ENCODE measurements at places on chromosomes 6 and 20. TPM values are rescaled to one million over a fixed set of nuclear protein-coding genes. Genes with fewer than 3 reads are reported as not detected.
A peak's percentile ranks its signal among the peaks of the same experiment; 100 is the strongest.

GRCh38 chr6:43927532-43928210 is 157.7 kb downstream of the VEGFA start:
- no peak overlapping the region for H3K4me3 ChIP-seq
- H3K4me1 ChIP-seq, result peaks cover 30% of the 10 kb centered on the region
- DNase-seq, result peak; percentile 72
- H3K27me3 ChIP-seq, result no peaks in the 10 kb centered on the region

FRK gene
- total RNA-seq, result 21.0 TPM

DNA sequence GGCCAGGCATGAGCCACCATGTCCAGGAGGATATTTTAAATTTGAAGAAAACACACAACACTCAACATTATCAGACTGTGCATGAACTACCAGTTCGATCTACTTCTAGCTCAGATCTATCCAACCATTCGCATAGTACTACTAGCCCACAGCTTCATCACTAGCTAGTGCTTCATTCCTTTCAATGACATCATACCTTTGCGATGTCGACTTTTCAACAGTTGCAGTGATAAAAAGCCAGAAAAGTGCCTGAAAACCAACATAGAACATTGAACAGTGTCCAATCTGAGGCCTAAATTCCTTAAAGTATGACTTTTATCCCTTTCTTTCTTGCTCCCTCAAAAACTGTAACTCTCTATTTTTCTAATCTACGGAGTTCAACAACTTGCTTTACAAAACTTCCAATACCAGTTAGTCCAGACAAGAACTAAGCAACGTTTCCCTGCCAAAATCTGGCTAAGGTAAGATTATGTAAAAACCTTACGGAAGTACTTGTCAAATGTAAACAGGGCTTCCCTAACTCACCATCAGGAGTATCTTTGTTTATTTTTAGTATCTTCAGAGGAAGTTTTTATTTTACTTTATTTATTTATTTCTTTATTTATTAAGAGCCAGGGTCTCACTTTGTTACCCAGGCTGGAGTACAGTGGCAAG is 434.0 kb upstream of the JARID2 start:
- no peaks in the 10 kb centered on the region for H3K4me1 ChIP-seq
- no peak overlapping the region for H3K4me3 ChIP-seq
- no peak overlapping the region for H3K27ac ChIP-seq
- DNase-seq, result no peak

GRCh38 chr6:28429781-28430180 is 13.5 kb downstream of the ZSCAN23 start:
- no peaks in the 10 kb centered on the region for H3K27me3 ChIP-seq
- H3K4me3 ChIP-seq, result no peak overlapping the region
- H3K27ac ChIP-seq, result no peak overlapping the region

DNA sequence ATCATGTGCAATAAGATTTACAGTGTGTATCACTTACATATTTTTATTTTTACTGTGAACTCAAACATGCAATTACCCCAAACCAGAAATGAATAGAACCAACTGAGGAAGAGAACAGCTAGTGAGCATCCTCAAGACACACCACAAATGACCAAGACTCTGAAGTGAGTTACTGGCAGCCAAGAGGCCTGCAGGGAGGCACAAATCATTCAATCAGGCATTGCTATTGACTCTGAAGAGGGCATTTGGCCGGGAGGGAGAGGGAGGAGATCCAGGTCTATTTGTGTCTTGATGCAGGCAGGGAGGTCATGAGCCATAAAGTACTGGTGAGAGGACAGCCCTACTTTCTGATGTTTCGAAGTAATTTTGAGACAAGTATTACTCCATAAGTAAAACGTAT is 257.7 kb downstream of the BCKDHB start:
- no peaks in the 10 kb centered on the region for H3K27me3 ChIP-seq
- DNase-seq, result no peak
- no peak overlapping the region for H3K27ac ChIP-seq
- no peak overlapping the region for H3K4me3 ChIP-seq
- no peaks in the 10 kb centered on the region for H3K36me3 ChIP-seq

IRAK1BP1 gene
- total RNA-seq, result 10.6 TPM

DNA sequence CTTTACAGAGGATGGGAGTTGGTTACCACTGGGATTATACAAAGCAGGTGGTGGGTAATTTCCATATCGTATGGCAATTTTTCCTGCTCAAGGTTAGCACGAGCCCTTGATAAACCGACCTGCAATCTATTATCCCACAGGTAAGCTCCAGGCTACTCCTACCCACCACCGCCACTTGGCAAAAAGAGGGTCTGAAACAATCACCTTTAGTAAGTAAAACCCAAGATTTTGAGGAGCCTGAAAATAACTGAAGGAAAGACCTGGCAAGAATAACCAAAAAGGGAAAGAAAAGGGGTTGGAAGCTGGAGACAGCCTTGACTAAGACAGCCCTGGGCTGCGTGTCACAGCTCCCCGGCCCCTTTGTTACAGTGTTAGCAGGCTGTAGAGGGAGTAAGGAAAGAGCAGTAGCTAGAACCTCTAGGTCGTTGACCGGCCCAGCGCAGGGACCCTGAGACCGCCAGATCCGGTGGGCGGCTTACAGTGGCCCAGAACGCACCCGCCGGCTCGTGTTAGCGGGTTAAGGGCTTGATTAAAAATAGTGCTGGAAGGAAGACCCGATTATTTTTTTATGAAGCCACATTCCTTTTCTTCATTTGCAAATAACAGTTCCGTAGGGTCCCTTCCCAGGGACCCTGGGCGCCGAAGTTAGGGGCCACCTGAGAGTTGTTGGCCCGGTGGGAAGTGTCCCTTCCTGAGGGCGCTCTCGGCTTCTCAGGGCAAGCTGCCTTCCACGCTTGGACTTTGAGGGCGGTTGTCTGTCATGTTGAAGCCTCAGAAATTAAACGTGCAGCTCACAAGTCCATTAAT is 30.5 kb downstream of the TFAP2B start:
- no peak for DNase-seq
- peaks cover 79% of the 10 kb centered on the region for H3K27me3 ChIP-seq
- no peaks in the 10 kb centered on the region for H3K36me3 ChIP-seq
- no peak overlapping the region for H3K4me3 ChIP-seq
- peaks cover 8% of the 10 kb centered on the region for H3K4me1 ChIP-seq

DNA sequence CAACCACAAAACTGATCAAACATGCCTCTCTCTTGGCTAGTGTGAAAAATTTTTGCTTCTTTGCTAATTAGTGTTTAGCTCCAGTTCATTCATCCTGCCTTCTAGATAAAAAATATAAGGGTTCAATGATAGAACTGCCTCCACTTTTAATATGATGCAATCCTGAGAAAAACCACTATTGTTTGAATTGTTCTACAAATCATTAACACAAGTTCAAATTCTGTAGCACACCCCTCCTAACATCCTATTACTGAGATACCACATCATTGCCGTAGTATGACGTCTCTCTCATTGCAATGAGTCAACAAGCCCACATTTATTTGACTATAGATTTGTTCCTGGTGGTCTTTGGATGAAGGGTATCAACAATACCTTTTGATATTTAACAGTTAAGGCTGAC is 365.8 kb upstream of the OPRM1 start:
- H3K36me3 ChIP-seq, result no peaks in the 10 kb centered on the region
- no peak for DNase-seq
- no peaks in the 10 kb centered on the region for H3K4me1 ChIP-seq
- H3K27ac ChIP-seq, result no peak overlapping the region
- H3K27me3 ChIP-seq, result no peaks in the 10 kb centered on the region

DNA sequence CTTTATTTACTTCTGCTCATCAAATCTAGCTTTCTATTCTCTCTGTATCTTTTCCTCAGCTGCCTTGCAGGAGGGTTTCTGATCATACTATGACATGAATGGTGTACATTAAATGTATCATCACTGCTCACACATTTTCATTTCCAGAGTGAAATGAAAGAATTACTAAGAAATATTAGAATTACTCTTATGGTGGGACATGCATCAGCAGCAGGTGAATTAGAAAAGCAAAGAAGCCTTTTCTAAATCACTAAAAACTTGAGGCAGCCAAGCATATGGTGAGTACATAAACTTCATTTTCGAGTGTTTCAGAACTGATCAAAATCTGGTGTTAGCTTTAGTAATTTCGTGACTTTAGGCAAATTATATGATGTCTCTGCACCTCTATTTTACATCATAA is 23.6 kb downstream of the IL17A start:
- no peaks in the 10 kb centered on the region for H3K27me3 ChIP-seq
- no peaks in the 10 kb centered on the region for H3K4me1 ChIP-seq
- no peak overlapping the region for H3K4me3 ChIP-seq
- no peaks in the 10 kb centered on the region for H3K36me3 ChIP-seq
- H3K27ac ChIP-seq, result no peak overlapping the region
- no peak for DNase-seq

CBLN4 gene
- total RNA-seq, result not detected

- H3K27ac ChIP-seq, result no peak overlapping the region
- H3K4me3 ChIP-seq, result no peak overlapping the region
- DNase-seq, result no peak
- no peaks in the 10 kb centered on the region for H3K27me3 ChIP-seq
Observed at GRCh38 chr6:21367649-21368154, 225.8 kb upstream of the SOX4 start.

DNA sequence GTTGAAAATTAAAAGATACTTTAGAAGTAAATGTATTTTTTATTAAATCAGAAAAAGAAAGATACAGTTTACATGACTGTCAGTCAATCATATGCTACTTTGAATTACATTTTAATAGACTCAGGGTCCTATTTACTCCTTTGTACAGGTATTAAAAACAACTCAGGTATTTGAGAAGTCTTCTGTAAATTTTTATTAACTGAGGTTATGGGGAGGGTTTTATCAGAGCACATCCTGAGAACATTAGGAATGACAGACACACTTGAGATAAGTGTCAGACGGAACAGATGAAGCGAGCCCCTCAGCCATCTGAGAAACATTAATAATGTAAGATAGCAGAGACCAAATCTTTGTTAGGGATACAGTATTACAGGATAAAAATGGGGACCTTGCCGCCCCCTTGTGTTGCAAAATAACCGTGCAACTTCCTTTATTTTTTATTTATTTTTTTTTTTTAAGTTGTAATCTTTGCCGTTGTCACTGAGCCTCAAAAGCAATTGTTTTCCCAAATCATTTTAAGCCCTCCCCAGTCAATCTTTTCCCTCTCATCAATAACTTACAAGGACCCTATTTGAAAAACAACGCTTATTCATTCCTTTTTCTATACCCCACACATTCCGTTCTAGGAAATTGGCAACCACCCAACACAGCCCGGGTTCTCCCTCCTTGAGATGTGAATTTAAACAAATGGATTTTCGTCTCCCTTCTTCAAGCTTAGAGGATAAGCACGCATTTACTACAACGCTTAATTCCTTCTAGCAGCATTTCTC is 126.7 kb downstream of the BCAS1 start:
- H3K4me1 ChIP-seq, result peaks cover 36% of the 10 kb centered on the region
- no peaks in the 10 kb centered on the region for H3K27me3 ChIP-seq
- H3K36me3 ChIP-seq, result peaks cover 3% of the 10 kb centered on the region
- DNase-seq, result no peak

DNA sequence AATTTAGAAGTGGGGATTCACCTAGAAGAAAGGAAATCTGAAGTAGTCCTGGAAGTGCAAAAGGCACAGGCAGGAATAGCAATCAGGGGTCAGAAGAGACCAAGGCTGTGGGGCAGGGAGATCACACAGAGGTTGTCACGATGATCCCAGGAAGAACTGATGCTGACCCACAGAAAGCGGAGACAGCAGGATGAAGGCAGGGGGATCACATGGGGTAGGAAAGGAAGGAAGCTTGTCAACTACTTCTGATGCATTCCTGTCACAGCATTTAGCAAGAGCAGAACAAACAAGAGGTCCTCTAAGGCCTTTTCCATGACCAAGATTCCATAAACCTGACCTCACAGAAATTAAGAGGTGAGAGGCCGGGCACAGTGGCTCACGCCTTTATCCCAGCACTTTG is 79.1 kb downstream of the SLC23A2 start:
- no peaks in the 10 kb centered on the region for H3K27me3 ChIP-seq
- H3K4me1 ChIP-seq, result peaks cover 34% of the 10 kb centered on the region
- no peaks in the 10 kb centered on the region for H3K36me3 ChIP-seq
- no peak overlapping the region for H3K4me3 ChIP-seq
- H3K27ac ChIP-seq, result no peak overlapping the region
- DNase-seq, result no peak

FAM83D gene
- 128 TPM for total RNA-seq

MATN4 gene
- 0.37 TPM for total RNA-seq

LPA gene
- total RNA-seq, result not detected

DNA sequence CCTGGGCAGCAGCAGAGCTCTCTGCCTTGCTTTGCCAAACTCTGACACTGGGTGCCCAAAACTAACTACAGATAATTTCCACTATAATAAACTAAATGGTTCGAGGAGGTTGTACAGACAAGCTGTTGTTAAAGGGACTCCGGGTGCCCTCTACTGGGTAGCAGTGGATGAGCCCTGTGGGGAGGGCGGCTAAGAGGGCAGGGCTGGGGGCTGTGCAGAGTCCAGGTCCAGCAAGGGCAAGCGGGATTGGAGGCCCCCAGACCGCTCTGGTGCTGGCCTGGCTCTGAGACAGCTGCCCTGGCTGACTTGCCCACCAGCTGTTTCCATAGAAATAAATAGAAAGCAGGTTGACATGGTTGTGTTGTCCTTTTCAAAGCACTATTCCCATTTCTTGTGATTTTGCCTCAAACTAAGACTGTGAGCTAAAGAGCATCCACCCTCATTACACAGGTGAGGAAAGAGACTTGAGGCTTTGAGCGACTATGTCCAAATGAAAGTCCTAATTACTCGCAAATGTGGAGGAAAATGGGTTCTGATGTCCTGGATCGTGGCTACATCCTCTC is 167.6 kb upstream of the CST7 start:
- H3K27ac ChIP-seq, result no peak overlapping the region
- no peaks in the 10 kb centered on the region for H3K4me1 ChIP-seq
- no peak overlapping the region for H3K4me3 ChIP-seq
- H3K36me3 ChIP-seq, result no peaks in the 10 kb centered on the region

MRAP2 gene
- 7.6 TPM for total RNA-seq

FLRT3 gene
- total RNA-seq, result not detected

RREB1 gene
- 61.8 TPM for total RNA-seq

TAAR2 gene
- total RNA-seq, result not detected

DNA sequence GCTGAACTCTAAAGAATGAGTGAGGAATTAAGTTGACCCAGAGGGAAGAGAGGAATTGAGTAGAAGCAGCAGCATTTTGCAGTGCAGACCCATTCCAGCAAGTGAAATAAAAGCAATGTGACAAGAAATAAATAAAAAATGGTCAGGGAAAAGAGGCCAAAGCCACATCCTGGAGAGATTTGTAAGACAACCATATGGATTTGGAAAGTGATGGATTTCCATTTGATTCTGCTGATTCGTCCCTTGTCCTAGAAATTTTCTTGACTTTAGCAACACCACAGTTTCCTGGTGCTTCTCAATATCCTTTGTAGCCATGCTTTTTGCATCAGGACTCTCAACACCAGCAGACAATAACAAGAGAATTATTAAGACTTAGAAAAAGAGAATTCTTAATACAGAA is 29.8 kb downstream of the ANKEF1 start:
- H3K27me3 ChIP-seq, result peaks cover 4% of the 10 kb centered on the region
- H3K4me1 ChIP-seq, result no peaks in the 10 kb centered on the region
- H3K36me3 ChIP-seq, result no peaks in the 10 kb centered on the region
- no peak overlapping the region for H3K4me3 ChIP-seq
- no peak overlapping the region for H3K27ac ChIP-seq

CLDN20 gene
- not detected for total RNA-seq

Data from stomach (tissue), 19 donors.